NCI-H187 treated with DMSO at 0.1 percent for 48 hours (cell line): ENCODE measurements at places on chromosomes 12 and 14.

DNA sequence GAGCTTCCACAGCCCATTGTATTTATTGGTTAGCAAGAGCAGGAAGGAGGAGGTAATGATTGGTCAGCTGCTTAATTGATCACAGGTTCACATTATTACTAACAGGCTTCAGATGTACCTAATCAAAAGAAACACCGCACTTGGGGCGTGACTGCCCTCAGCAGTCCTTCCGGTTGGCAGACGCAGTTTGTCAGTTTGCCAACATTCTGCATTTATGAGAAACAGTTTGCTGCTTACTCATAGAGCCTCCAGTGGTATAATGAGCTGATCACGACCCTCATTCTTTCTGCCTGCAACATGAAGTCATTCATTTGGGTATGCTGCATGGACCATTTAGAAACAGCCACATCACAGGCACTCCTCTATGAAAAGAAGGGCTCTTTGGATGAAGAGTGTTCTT is 42.5 kb upstream of the PPM1H start:
- peak; percentile 63 for DNase-seq

- no peak for DNase-seq
Measured at GRCh38 chr12:12683725-12684124, 12.3 kb downstream of the GPR19 start.

DNA sequence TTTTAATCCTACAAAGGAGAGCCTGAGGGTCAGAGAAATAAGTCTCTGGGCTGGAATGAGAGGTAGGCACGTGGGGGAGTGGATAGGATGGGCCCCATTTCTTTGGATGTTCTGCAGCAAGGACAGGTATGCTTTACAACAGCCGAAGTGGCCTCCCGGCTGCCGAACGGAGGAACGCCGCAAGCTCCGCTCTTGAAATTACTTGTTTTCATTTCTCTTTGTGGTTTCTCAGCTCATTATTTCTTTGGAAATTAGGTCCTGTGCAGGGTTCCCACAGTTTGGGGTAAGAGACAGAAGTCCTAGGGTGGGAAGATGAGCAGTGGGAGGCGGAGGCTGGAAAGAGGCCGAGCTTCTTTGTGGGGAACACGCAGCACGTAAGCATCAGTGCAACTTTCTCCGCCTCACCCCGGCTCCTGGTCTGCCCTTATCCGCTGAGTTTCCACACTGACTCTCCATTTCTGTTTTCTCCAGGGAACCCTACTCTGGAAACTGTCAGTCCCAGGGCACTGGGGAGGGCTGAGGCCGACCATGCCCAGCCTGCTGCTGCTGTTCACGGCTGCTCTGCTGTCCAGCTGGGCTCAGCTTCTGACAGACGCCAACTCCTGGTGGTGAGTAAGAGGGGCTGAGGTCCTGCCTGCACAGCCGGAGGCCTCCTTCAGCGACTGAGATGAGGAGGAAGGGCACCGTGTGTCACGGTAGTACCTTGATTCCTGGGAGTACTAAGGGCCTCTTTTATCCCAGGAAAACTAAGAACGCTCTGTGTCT is 2.0 kb downstream of the WNT5B start:
- no peak for DNase-seq

DNA sequence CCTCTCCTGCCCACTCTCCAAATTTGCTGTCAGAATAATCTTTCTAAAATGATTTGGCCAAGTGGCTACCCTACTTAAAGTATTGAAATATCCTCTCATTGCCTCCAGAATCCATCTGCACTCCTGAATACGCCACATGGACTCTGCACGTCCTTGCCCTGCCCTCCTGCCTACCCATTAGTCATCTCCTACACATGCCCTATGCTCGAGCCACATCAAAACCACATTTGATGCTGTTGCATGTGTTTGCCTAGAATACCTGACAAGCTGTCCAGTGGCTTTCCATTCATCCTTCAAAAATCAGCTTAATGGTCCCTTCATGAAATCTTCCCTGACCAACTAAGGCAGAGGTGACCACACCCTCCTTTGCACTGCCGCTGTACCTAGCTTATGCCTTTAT is 17.0 kb downstream of the VCPKMT start:
- DNase-seq, result no peak

DNA sequence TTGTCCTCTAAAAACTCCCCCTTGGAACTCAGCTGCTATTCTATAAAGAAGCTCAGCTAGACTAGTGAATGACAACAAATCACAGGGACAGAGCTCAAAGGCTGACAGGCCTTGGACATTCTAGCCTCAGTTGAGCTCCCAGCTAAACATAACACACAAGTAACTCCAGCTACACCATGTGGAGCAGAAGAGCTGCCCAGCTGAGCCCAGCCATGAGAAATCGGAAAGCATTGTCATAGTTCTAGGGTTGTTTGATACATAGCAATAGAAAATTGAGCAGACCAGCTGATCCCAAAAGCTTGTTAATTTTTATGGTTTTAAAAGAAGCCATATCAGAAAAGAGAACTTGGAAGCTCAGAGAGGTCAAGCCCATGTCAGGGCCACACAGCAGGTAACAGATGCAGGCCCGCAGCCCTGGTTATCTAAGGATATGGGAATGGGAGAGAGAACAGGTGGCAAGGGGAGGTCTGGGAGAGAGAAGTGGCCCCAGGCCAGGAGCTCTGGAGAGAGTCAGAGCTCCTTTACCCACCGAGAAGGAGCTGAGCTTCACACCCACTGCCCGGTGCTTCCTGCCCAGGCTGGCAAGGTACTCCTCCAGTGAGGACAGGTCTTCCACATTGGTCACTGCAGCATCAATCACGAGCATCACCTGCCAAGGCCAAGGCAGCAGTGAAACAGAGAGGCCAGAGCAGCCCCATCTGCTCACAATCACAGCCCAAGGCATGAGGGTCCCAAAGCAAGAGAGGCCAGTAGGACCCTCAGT is 2.9 kb downstream of the NGB start:
- no peak for DNase-seq

- no peak for DNase-seq
Measured at GRCh38 chr12:65958456-65958855, 134.2 kb downstream of the HMGA2 start.
